Kidney epithelial cell (primary cell): ENCODE measurements at places on chromosomes 6 and 20.

DNA sequence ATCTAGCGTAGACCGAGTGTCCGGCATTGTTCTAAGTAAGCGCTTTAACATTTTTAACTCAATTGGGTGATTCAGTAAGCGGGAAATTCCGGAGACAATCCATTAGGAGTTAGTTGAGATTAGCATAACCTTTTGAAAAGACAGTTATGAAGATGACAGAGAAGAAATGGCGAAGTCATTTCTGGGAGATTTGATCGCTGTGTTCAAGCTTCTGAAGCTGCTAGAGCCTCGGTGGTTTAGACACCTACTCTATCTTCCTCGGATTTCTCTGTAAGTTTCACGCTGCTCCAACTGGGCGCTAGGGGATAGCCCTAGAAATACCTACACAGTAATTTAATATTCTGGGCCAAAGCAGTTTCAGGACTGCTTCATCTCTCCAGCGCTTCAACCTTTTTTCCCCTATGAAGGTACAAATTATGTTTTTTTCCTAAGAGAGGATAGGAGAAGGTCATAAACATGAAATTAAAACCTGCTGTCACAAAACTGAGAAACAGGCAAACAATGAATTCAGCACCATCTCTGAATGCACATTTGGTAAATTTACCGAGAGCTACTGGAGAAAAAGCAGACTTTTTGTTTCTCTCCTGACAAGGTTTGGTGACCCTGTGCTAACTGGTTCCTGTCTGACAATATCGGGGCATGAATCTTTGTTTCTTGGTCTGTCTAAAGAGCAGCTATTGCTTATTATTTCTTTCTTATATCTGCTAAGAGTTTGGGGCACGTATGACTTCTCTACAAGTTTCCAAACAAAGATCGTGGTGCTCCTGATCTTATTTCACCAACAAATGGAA, 22.4 kb downstream of the ZNF311 start:
- no peak for DNase-seq

GRCh38 chr6:105107207-105107606, 72.6 kb downstream of the POPDC3 start:
- no peak for DNase-seq

- no peak for DNase-seq
These were observed 62.9 kb downstream of the EFHC1 start for GRCh38 chr6:52482903-52483670.

GRCh38 chr6:63561288-63561687, 11.0 kb upstream of the LOC128125822 start:
- no peak for DNase-seq

GRCh38 chr6:138882369-138883017, 86.6 kb downstream of the ECT2L start:
- no peak for DNase-seq

- DNase-seq = no peak
These were observed 69.2 kb upstream of the GMDS start for GRCh38 chr6:2314641-2315040.

DNA sequence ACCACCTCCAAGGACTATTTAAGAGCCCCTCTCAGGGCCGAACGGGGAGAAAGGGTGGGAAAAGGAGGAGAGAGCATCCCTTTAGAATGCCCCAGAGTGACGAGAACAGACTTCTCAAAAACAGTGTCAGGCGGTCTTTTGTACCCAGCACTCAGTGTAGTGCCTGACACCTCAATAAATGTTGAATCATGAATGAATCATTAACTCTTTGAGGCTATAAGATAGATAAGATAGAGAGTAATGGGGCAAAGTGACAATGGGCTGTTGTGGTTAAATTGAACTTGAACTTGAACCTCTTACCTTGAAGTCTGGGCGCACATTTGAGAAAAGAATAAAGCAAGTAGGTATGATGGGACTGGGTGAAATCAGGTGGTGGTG, 7.4 kb downstream of the TCF21 start:
- DNase-seq = no peak

- DNase-seq = no peak
These were observed 3.3 kb upstream of the GNRH2 start for GRCh38 chr20:3040086-3040485.

DNA sequence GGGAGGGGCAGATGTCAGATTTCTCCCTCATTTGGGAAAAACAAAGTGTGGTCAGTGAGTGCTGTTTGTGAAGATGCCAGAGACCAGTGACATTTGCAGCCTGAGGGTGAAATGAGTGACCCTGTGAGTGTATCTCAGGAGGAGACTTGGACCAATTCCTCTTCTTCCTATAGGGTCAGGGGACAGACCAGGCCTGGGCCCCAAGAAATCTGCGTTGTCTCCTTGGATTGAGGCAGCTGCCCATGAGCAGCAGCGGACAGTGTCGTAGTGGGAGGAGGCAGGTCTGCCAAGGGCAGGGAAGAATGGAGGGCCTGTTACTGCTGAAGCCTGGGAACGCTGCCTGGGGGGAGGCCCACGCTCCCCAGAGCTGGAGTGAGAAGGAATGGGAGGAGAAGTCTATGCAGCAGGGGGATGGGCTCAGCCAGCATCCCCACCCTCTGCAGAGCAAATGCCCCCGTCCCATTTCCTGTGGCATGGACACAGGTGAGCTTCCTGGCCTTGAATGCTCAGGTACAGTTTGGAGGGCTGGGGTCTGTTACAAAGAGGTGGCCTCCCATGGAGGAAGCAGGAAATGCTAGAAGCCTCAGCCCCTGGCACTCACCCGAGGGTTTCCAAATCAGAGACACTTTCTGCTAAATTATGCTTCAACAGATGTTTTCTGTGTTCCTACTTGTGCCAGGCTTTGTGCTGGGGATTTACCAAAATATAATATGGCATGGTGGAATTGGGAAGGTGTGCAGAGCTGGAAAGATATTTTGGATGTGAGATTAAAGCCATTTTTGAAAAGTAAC, 29.8 kb downstream of the DAAM2 start:
- DNase-seq = no peak

DNA sequence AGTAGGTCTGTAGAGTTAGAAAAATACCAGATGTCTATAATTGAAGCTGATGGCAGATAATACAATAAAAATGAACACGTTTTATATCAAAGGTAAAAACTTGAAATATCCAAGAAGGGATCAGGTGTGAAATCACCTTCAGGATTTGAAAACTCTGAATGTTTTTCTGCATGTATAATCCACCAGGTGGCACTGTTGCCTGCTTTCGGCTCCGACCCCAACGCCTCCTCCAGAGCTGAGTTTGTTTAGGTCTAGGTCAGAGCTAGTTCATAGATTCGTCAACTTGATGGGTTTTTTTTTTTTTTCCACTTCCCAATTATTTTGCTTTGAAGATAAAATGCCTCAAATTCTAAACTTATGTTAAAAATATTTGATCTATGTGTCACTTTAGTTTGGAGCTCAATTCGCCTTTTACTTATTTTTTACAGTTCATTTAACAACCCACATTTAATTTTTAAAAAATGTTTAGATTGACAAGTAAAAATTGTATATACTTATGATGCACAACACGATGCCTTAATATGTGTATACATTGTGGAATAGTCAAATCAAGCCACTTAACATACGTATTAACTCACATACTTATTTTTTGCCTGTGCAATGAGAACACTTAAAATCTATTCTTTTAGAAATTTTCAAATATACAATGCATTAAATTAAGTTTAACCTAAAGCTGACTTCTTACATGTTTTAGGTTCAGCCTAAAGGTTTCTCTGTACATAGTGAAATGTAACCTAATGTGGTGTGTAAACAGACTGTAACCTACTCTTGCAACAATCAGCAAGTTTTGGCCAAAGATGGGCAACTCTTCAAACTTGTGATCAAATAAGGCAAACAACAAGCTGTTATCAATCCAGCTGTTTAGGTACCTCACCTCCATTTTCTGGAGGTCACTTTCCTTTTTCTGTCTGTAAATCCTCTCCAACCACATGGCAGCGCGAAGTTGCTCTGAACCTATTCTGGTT, 39.4 kb upstream of the ENPP4 start:
- DNase-seq = no peak

DNA sequence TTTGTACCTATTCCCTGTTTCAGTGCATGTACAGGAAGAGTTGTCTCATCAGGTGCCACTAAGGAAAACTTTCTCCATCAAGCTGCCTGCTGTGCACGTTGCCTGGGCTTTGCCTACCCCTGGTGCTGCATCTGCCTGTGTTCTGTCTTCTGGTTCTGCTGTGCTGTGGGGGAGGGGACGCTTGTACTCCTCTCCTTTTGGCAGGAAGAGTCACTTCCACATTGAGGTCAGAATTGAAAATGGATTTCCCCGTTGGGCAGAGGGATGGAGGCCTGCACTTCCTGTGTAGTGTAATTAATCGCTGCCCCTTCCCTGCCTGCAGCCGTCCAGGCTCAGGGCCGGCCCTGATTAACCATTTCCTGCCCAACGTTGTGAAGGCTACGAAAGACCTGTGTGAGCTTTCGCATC, 153.3 kb downstream of the SCML4 start:
- DNase-seq = no peak

DNA sequence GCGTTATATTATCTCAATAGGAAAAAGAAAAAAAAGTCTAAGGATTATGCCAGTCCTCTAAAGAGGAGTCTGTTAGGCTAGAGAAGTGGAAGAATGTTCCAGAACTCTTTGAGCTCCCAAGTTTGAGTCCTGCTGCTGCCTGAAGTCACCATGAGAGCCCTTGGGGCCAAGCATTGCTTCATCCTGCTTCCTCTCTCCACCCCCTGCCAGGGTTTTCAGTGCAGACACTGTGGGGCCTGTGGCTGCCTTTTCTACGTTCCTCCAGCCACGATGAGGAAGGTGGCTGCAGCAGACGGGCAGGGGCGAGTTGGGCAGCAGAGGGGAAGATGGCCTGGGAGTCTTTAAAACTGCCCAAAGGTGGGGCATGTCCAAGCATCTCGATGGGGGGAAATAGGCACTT, 214.4 kb upstream of the KCNG1 start:
- DNase-seq = no peak

GRCh38 chr6:44704240-44705150, 317.0 kb downstream of the CDC5L start:
- no peak for DNase-seq

- no peak for DNase-seq
These were observed 93.6 kb downstream of the RIMS1 start for GRCh38 chr6:71979911-71980310.

DNA sequence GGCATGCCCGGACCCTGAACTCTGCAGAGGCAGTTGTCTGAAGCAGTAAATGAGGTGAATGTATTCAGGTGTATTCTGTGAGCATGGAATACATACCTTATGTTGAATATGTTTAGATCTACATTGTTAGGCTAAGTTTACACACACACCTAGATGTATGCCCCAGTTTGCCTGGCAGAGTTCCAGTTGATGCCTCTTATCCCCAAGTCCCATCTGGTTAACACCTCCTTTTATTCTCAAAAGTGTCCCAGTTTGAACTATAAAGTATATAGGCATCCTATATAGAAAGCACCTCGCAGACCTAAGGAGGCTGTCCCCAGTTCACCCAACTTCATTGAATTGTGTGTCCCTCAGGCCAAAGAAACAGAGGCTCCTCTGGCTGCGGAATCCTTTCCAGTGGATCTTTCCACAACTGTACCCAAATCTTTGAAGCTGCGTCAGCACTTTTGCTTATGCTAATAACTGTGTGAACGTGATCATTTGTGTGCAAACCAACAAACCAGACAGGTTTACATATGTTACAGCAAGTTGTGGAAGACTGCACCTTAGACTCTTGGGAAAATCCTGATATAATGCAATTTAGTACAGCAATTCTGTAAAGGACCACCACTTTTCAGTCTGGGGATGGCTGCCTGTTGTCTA, 4.8 kb upstream of the DHX35 start:
- DNase-seq = no peak

DNA sequence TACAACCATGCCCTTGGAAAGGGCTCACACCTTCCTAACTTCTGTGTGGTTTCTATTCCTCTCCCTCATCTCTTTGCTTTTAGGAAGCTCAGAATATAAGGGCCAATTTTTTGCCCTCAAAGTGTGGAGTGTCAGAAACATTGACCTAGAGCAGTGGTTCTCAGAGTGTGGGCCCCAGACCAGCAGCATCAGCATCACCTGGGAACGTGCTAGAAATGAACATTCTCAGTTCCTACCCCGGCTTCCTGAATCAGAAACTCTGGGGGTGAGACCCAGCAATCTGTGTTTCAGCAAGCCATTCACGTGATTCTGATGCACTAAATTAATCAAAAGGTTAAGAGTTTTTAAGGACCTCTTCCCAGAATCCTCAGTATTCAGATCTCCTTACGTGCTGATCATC, 47.9 kb upstream of the IL17A start:
- DNase-seq = no peak

GRCh38 chr20:2956480-2956879, 83.2 kb downstream of the PTPRA start:
- no peak for DNase-seq

DNA sequence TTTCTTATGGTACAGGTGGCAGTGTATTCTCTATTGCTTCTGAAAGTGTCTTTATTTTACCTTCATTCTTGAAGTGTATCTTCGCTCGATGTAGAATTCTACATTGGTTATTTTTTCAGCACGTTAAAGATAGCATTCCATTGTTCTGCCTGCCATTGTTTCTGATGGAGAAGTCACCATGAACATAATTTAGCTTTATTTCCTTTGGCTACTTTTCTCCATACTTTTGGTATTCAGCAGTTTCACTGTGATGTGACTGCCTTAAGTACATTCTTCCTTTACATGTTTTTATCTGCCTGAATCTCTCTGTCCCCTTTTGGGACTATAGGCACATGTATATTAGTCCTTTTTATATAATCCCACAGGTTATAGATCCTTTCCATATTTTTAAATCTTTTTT, 19.0 kb downstream of the ZNF133 start:
- no peak for DNase-seq

- no peak for DNase-seq
These were observed 27.7 kb downstream of the ADNP start for GRCh38 chr20:50903353-50904051.

DNA sequence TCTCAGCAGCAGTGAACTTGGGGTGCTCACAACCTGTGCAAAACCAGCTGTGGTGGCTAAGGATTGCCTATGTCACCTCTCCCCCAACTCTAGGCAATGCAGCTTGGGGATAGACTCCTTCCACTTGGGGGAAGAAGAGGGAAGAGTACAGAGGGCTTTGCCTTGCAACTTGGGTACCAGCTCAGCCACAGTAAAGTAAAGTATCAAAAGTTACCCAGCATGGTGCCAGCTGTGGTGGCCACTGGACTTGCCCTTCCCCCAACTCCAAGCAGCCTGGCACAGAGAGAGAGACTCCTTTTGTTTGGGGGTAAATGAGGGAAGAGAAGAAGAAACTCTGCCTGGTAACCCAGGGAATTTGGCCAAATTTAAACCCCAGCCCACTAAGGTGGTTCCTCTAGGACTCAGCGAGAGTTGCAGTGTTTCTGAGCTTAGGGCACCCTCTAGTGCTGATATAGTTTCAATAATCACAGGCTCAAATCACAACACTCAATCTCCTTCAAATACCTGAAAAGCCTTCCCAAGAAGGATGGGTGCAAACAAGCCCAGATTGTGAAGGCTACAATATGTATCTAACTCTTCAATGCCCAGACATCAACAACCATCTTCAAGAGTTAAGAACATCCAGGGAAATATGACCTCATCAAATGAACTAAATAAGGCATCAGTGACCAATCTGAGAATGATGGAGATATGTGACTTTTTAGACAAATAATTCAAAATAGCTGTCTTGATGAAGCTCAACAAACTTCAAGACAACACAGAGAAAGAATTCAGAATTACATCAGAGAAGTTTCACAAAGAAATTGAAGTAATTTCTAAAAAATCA, 7.6 kb upstream of the DEFB129 start:
- no peak for DNase-seq
